H1 (cell line): ENCODE measurements at places on chromosomes 5 and 9.

DNA sequence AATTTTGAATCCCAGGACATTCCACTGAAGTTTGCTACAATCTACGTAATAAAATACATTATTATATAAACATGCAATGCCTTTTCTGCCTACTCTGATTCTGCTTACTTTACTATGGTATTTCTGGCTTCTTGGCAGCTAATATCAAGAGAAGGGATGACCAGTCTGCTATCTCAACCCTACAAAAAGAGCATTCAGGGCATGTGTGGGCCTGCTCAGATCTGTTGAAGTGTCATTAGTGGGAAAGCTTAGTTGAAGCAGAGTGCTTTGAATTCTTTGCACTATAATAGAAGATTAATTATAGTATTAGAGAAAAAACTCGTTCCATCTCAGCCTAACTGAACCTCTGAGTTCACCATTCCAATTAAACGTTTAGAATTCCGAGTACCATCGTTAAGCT lies 339.5 kb upstream of the ISL1 start:
- no peaks in the 10 kb centered on the region for H3K36me3 ChIP-seq
- no peaks in the 10 kb centered on the region for H3K4me1 ChIP-seq
- no peaks in the 10 kb centered on the region for H3K27me3 ChIP-seq
- H3K4me3 ChIP-seq, result no peak overlapping the region
- DNase-seq, result no peak

GRCh38 chr5:148829248-148829594 lies 2.8 kb downstream of the ADRB2 start:
- no peak for DNase-seq
- no peaks in the 10 kb centered on the region for H3K36me3 ChIP-seq
- peaks cover 2% of the 10 kb centered on the region for H3K4me1 ChIP-seq
- peaks cover 20% of the 10 kb centered on the region for H3K27me3 ChIP-seq
- no peak overlapping the region for H3K4me3 ChIP-seq

DNA sequence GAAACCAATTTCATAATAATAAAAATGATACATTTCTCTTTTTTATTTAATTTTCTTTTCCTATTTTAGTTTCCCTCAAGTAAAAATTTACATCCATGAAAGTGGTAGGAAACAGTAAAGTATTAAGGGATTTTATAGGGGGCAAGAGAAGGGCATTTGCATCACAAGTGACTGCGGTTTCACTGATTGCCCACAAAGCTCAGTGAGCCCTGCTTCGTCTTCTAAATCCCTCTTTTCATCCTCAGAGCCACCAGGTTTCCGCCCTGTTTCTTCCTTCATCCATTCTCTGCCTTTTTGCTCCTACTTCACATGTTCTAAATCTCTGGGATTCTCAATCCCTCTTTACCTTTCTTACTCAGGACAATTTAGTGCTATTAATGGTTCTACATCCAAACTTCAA lies 491.4 kb downstream of the LRRC70 start:
- no peaks in the 10 kb centered on the region for H3K36me3 ChIP-seq
- no peak overlapping the region for H3K27ac ChIP-seq
- H3K4me1 ChIP-seq, result no peaks in the 10 kb centered on the region
- no peaks in the 10 kb centered on the region for H3K27me3 ChIP-seq

DNA sequence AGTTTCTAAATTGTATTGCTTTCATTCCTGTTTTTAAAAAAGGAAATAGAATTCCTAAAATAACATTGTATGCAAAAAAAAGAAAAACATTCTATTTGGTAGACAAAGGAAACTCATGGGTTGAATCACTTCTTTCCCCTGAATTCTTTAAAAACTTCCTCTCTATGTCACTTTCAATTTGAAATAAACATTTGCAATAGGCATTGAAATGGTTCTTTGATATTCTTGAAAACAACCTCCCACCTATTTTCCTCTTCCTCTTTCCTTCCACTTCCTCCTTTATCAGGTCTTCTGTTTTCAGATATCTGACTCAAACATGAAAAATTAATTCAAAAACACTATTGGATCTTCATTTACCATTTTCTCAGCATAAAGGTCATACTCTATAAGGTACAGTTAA lies 442.0 kb upstream of the MEF2C start:
- no peaks in the 10 kb centered on the region for H3K36me3 ChIP-seq
- no peak overlapping the region for H3K27ac ChIP-seq
- no peaks in the 10 kb centered on the region for H3K27me3 ChIP-seq
- DNase-seq, result no peak
- no peak overlapping the region for H3K4me3 ChIP-seq

DNA sequence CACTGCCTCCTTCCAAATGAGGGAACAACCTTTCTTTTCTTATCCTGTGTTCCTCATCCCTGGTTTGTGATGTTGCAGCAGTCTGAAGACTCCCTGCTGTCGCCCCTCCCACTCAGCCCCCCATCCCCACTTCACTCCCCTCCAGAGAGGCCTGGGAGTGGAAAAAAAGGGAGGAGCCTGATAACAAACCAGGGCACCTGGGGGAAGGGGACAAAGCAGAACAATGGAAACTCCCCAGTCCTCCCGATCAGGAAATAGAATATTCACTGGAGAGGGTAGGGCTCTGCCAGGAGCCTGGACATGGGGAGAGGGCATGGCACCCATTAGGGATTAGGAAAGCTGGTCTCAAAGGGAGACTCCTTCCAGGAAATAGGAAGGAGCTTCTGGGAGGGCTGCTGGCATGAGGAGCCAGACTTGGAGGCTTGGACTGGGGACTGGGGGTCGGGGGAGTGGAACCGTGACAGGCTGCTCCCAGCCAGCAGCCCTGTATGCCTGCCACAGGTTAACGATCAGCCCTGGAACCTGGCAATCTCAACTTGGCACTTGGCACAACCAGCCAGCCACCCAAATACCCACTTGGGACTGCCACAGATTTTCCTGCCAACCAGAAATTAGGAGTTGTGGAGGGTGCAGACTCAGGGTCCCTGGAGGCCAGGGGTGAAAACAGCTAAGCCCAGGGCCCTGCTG lies 20.0 kb downstream of the PCDH1 start:
- H3K36me3 ChIP-seq, result peaks cover 2% of the 10 kb centered on the region; the same call in 1 of the 2 replicates
- H3K27me3 ChIP-seq, result no peaks in the 10 kb centered on the region
- H3K27ac ChIP-seq, result peak overlapping the region; percentile 24; the same call in 1 of the 2 replicates
- no peak overlapping the region for H3K4me3 ChIP-seq
- DNase-seq, result no peak

- peak overlapping the region; percentile 25; the same call in 1 of the 2 replicates for H3K27ac ChIP-seq
- H3K27me3 ChIP-seq, result no peaks in the 10 kb centered on the region
- peak; percentile 70 for DNase-seq
- no peaks in the 10 kb centered on the region for H3K36me3 ChIP-seq
- peaks cover 24% of the 10 kb centered on the region for H3K4me1 ChIP-seq
- H3K4me3 ChIP-seq, result no peak overlapping the region
Observed at GRCh38 chr5:150498501-150498900, 9.4 kb upstream of the NDST1 start.

DNA sequence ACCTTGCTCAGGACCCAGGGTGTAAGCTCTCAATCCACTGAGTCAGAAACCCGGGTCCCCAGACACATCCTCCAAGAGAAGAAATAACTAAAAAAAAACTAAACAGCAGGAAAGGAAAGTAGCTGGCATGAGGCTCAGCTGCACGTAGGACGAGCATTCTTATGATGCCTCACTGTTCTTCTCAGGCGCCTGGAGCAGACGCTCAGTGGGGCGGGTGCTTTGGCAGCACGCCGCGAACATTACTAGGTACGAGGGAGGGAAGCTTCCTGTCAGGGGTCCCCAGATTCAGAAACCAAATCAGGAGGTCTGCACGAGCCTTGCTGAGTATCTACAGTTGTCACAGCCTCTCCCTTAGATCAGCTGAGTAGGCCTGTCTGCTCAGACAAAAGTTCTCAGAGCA lies 85.8 kb downstream of the SECISBP2 start:
- H3K36me3 ChIP-seq, result peaks cover 15% of the 10 kb centered on the region
- no peak for DNase-seq
- no peak overlapping the region for H3K4me3 ChIP-seq
- H3K27ac ChIP-seq, result no peak overlapping the region
- H3K27me3 ChIP-seq, result no peaks in the 10 kb centered on the region

DNA sequence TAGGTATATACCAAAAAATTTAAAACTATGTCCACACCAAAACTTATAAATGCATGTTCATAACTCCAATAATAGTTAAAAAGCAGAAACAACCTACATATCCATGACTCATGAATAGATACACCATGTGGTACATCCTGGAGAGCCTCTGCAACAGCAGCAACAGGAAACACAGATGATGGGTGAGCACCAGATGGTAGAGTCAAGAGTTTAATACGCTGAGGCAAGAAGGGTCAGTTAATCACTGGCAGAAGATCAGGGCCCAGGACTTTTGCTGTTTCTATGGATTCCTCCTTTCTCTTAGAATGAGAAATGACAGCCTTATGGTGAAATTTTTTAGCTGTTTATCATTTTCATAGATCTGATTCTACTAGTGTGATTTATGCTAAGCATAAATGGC lies 351.8 kb upstream of the ADAMTSL1 start:
- H3K36me3 ChIP-seq, result no peaks in the 10 kb centered on the region
- H3K27me3 ChIP-seq, result no peaks in the 10 kb centered on the region
- H3K27ac ChIP-seq, result no peak overlapping the region
- DNase-seq, result no peak
- no peaks in the 10 kb centered on the region for H3K4me1 ChIP-seq

DNA sequence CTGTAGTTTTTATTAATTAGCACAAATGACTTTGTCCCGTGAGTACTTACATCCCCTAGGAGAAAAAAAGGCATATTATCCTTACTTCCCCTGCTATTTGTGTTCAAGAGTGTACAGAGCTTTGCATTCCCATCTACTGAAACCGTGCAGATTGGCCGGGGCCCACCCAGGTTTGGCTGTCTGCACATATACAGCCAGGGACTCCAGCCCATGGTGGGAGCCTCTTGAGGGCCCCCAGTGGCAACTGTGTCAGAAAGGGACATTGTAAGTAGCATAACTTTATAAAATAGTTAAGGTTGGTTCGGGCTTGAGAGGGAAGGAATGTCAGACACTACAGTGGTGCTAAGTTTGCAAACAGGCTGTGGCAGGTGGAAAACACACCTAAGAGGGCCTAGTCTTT lies 24.7 kb downstream of the PHF2 start:
- DNase-seq, result no peak
- H3K4me1 ChIP-seq, result peaks cover 9% of the 10 kb centered on the region
- no peaks in the 10 kb centered on the region for H3K36me3 ChIP-seq
- no peak overlapping the region for H3K4me3 ChIP-seq
- H3K27me3 ChIP-seq, result no peaks in the 10 kb centered on the region; the same call in 1 of the 2 replicates

GRCh38 chr5:168153263-168153875 lies 138.1 kb upstream of the WWC1 start:
- H3K4me3 ChIP-seq, result no peak overlapping the region
- H3K4me1 ChIP-seq, result no peaks in the 10 kb centered on the region; the same call in 1 of the 2 replicates
- no peak overlapping the region for H3K27ac ChIP-seq
- H3K36me3 ChIP-seq, result no peaks in the 10 kb centered on the region
- no peaks in the 10 kb centered on the region for H3K27me3 ChIP-seq
- DNase-seq, result no peak

GRCh38 chr9:127980060-127980705 lies 606 bp downstream of the EEIG1 start:
- H3K36me3 ChIP-seq, result no peaks in the 10 kb centered on the region
- H3K4me1 ChIP-seq, result peaks cover 4% of the 10 kb centered on the region
- H3K27me3 ChIP-seq, result no peaks in the 10 kb centered on the region
- DNase-seq, result no peak

- H3K27me3 ChIP-seq, result no peaks in the 10 kb centered on the region
- H3K4me3 ChIP-seq, result no peak overlapping the region
- DNase-seq, result no peak
- H3K27ac ChIP-seq, result no peak overlapping the region
- H3K36me3 ChIP-seq, result no peaks in the 10 kb centered on the region
Observed at GRCh38 chr5:139574641-139575312, 13.6 kb downstream of the UBE2D2 start.

DNA sequence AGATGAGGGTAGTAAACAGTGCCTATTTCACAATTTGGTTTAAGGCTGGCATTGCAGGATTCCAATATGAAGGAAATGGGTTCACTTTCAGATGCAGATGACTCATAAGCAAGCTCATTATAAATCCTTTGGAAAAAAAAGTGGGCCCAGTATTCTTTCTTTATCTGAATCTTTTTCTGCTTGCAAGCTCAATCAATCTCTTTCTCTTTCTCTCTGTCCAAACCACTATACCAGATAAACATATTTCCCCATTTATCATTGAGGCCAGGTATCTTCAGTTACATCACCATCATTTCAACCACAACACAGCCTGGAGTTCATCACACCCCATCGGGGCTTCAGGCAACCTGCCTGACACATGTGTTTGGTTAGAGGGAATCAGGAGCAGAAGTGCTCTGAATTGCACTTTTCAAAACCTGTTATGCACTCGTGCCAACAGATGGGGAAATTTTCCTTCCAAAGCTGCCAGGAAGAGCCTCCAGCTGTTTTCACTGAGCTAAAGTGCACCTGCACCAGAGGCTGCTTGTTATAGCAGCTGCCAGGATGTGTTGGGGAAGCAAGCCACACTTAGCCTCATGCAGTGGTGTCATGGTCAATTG lies 30.0 kb upstream of the MAMDC2 start:
- no peak overlapping the region for H3K27ac ChIP-seq
- H3K36me3 ChIP-seq, result no peaks in the 10 kb centered on the region
- H3K4me1 ChIP-seq, result no peaks in the 10 kb centered on the region
- no peak for DNase-seq
- H3K27me3 ChIP-seq, result no peaks in the 10 kb centered on the region
- H3K4me3 ChIP-seq, result no peak overlapping the region

DNA sequence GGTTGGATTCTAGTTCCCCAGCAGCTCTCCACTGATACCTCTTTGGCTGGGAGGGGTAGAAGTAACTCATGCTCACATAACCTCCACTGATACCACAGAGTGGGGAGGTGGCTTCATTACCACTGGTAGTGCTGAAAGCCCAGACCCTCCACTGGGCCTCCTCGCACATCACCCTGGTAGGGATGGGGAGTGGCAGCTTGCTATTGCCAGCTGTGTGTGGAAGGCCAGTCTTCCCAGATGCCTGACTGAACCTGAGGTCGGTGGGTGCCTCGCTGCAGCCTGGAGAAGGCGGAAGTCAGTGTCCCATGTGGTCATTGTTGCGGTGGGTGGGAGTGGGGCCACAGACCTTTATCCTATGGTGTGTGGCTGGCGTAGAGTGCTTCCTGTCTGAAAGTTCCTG lies 138.0 kb downstream of the TAF11L14 start:
- no peaks in the 10 kb centered on the region for H3K36me3 ChIP-seq
- no peaks in the 10 kb centered on the region for H3K27me3 ChIP-seq
- no peak overlapping the region for H3K27ac ChIP-seq
- no peaks in the 10 kb centered on the region for H3K4me1 ChIP-seq
- DNase-seq, result no peak
- no peak overlapping the region for H3K4me3 ChIP-seq
